WTC11 (cell line): ENCODE measurements at places on chromosomes 11 and 22.

DNA sequence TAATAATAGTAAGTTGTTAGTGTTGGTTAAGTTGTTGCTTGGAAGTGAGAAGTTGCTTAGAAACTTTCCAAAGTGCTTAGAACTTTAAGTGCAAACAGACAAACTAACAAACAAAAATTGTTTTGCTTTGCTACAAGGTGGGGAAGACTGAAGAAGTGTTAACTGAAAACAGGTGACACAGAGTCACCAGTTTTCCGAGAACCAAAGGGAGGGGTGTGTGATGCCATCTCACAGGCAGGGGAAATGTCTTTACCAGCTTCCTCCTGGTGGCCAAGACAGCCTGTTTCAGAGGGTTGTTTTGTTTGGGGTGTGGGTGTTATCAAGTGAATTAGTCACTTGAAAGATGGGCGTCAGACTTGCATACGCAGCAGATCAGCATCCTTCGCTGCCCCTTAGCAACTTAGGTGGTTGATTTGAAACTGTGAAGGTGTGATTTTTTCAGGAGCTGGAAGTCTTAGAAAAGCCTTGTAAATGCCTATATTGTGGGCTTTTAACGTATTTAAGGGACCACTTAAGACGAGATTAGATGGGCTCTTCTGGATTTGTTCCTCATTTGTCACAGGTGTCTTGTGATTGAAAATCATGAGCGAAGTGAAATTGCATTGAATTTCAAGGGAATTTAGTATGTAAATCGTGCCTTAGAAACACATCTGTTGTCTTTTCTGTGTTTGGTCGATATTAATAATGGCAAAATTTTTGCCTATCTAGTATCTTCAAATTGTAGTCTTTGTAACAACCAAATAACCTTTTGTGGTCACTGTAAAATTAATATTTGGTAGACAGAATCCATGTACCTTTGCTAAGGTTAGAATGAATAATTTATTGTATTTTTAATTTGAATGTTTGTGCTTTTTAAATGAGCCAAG is 2.7 kb downstream of the NEAT1 start:
- DNase-seq, result no peak

DNA sequence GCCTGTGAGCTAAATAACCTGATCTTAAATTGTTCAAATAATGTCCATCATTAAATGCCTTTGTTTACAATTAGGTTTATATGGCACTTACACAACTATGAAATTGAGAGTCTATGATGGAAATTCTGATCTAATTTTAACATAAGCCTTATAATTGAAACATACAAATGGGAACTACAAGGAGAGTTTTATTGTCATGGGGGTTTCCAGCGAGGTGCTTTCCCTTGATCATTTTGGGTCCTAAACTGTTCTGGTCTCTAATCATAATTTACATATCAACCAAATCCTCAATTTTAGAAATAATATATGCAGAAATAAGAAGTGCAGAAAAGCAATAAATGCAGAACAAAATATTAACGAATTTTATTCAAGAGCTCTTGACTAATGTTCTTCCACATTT is 44.9 kb downstream of the RRAS2 start:
- no peak for DNase-seq

DNA sequence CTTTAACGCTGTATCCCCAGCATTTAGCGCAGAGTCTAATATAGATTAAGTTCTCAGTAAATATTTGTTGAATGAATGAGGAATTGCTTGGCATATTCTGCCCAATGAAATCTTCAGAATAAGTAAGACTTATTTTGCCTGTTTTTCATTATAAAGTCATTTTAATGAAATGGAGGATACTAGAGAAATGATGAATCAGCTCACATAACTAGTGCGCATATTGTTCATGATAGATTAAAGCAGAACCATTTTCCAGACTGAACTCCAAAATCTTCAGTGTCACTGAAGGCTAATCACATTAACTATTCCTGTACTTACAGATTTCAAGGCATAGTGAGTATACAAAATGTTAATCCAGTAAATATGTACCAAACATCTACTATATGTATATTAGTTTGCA is 29.6 kb downstream of the ACER3 start:
- DNase-seq, result no peak

DNA sequence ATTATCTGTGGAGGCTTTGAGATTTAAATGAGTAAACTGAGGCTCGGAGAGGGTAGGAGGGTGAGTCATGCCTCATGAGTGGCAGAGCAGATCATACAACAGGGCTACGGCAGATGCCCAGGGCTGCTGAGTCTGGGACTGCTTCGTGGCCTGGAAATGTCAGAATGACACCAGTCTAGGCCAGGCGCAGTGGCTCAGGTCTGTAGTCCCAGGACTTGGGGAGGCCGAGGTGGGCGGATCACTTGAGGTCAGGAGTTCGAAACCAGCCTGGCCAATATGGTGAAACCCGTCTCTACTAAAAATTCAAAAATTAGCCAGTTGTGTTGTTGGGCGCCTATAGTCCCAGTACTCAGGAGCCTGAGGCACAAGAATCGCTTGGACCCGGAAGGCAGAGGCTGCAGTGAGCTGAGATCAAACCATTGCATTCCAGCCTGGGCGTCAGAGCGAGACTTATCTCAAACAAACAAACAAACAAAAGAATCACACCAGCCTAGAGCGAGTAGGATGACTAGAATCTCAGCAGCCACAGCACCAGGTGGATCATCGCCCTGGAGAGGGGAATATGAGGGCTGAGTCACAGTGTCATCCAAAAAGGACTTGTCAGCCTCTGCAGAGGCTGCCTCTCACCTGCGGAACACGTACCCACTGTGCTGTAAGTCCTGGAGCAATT is 48.6 kb upstream of the ADA2 start:
- no peak for DNase-seq

- peak; percentile 37 for DNase-seq
Observed at GRCh38 chr22:48147404-48147803, 1385.0 kb downstream of the TBC1D22A start.

DNA sequence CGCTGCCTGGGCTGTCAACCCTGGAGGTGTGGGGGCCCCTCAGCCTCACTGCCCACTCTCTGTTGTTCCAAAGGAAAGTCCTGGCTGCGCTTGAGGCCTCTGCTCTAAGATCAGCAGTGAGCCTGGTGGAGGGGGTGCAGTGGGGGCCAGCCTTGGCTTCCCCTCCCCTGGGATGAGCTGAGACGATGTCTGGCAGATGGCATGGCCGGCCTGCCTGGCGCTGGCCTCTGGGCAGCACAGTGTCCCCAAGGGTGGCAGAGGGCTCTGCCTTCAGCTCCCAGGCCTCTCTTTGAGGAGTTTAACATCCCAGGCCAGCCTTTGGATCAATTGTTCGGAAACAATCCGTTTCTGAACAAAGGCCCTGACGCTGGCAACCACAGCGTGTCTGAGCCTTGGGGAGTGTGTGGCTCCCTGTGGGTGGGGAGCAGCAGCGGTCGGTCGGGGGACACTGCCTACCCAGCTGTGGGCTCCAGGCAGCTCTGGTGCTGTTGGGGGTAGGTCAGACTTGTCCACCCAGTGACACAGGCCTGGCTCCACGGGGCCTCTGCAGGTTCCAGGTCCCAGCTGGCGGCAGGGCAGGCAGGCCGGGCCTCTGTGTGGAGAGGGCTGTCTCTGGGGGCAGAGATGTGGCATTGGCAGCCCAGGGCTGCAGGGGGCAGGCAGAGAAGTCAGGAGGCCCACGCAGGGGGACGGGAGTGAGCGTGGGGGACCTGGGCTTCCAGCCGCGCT is 12.1 kb downstream of the TSPAN4 start:
- no peak for DNase-seq

GRCh38 chr11:28289444-28289843 is 181.3 kb downstream of the METTL15 start:
- no peak for DNase-seq

DNA sequence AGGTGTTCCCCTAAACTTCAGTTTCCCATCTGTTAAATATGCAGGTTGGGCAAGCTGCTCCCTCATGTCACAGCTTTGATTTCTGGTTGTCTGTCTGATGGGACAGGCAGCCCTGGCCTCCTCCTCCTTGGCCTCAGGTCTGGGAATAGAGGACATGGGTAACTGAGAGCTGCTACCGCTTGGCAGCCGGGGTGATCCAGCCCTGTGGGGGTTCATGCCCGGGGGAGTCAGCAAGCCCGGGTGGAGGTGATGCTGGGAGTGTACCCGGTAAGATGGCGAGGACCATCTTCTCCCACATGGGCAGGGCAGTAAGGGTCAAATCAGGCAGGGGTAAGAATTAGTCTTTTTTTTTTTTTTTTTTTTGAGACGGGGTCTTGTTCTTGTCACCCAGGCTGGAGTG is 845.0 kb downstream of the TBC1D22A start:
- no peak for DNase-seq

DNA sequence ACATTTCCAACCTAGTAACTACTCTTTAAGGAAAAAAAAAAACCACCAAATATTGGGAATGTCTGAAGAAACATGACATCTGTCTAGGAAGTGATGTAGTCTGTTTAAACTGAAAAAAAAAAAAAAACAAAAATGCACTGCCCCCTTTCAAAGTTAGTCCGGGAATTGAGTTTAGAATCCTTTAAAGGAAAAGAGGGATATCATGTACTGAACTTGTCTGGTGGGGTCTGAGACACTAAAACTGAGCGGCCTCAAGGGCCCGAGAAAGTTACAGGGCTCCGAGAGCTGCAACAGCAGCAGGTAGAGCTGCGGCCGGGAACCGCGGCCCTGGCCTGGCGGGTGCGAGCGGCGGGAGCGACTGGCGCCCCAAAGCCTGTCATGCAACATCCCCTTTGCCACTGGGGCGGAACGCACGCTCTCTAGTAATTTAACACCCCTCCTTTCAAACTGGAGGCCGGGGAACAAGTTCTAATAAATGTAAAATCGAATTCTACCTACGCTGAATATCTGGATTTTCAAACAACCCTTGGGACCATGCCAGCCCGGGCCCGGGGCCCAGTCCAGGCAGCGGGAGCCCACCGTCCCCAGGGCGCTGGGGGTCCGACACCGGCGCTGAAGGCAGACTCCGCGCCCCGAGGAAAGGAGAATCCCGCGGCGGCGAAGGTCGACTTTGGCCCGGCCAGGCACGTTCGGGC is 736 bp downstream of the RDX start:
- DNase-seq, result peak; percentile 58

GRCh38 chr22:17370026-17370765 is 936 bp downstream of the CECR2 start:
- peak; percentile 56 for DNase-seq

DNA sequence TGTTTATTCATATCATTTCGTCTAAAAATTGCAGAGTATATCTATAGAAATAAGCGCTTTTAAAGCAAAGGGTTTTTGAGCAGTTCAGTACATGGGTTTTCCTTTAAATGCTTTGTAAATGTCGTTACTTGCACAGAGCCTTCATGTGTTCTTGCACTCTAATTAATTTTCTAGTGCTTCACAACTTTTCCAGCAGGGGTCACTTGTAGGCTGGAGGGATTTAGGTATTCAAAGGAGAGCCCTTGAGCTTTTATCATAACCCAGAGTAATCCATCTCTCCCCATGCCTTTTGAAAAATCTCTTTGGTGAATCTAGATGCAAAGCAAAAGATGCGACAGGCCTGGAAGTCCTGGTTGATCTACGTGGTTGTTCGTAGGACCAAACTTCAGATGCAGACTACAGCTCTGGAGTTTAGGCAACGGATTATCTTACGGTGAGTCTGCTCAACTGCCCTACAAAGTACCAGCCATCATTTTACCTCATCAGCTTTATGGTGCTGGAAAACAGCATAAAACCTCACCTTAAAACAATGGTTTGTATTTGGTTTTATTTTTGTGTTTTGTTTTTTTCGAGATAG is 60.4 kb downstream of the SFI1 start:
- DNase-seq, result no peak

GRCh38 chr11:133893381-133893780 is 48.1 kb upstream of the SPATA19 start:
- no peak for DNase-seq

GRCh38 chr11:68004551-68005335 is 846 bp upstream of the UNC93B1 start:
- peak; percentile 12 for DNase-seq

GRCh38 chr11:87463486-87464102 is 425.9 kb downstream of the TMEM135 start:
- DNase-seq, result peak; percentile 12

DNA sequence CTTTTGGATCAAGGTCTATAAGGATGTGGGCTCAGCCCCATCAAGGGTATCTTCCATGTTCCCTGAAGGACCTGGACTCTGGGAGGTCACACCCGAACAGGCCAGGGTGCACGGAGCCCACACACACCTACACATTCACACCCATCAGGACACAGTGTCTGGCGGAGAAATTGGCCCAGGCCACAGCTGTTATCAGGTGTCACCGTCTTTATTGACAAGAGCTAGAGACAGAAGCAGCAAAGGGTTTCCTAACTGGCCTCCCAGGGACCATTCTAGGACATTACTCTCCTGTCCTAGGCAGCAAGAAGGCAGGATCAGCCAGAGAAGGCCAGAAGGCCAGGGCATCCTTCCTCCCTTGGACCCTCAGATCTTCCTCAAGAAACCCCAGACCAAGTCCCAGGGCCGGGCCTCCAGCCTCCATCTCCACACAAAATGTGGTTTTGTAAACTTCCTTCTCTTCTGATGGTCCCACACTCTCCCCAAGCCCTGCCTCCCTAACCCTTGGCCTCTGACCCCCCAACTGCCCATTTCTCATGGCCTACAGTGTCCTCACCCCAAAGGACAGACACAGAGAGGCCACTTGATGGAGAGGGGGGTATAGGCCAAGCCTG is 8.1 kb downstream of the SSTR3 start:
- no peak for DNase-seq

DNA sequence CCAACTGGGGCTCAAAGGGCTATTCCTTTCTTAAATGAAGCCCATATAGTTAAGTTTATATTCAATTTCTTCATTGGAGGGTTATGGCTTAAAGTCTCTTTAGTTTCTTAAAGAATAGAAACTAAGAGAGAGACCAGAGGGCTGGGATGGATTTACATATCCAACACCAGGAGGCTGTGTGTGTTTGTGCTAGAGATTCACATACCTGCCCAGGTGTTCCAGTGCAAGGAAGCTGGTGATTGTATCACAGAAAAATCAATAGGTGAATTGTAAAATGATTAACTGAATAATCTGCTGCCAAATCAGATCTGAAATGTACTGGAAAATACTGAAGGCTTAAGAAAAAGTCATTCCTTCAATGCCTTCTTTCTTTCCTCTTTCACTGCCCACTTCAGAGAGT is 148.2 kb upstream of the BDNF start:
- DNase-seq, result no peak

- DNase-seq, result no peak
Observed at GRCh38 chr11:88375927-88376470, 38.5 kb upstream of the CTSC start.

- DNase-seq, result peak; percentile 22
Observed at GRCh38 chr11:26319906-26320305, 12.0 kb upstream of the ANO3 start.

DNA sequence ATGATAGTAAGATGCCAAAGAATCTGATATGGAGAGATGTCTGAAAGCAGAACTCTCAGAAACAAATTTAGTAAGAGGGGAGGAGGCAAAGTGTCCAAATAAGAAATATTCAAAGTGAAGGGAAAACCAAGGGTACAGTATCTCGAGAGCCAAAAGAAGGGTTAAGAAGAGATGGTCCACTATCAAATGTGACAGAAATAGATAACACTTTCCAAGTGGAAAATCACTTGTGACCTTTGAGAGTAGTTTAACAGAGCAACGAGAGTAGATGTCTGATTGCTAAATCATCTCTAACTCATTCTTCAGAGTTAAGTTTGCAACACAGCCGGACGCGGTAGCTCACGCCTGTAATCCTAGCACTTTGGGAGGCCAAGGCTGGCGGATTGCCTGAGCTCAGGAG is 4.3 kb upstream of the BUD13 start:
- no peak for DNase-seq
